CD4-positive, CD25-positive, alpha-beta regulatory T cell (primary cell): ENCODE measurements at places on chromosomes 12 and 14.

GRCh38 chr14:51357250-51357649 lies 117.2 kb downstream of the TMX1 start:
- no peak for DNase-seq

DNA sequence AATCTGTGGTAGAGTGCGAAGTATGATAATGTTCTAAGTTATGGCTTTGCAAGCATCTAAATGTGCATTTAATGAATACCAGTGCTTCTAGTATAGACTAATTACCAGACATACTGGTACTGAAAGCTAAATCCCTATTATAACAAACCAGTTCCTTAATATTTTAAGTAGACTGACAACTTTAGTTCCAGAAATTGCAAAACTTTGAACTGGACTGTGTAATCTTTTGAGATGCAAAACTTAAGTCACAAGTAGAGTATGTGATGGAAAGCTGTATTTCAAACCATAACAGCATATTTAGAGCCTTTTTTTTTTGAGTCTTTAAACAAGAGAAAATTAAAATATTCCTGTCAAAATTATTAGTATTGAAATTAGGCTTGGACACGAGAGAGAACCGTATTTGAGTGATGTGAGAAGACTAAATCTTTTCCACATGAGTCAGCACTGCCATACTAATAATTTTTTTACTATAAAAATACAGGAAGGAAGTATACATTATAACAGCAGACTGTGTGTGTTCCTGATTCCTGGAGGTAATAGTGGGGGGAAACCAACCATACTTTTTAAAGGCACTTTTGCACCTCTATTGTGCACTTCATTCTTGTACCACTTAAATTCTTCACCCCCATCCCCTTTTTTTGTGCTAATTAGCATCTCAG lies 45.5 kb downstream of the PPM1A start:
- no peak for DNase-seq

DNA sequence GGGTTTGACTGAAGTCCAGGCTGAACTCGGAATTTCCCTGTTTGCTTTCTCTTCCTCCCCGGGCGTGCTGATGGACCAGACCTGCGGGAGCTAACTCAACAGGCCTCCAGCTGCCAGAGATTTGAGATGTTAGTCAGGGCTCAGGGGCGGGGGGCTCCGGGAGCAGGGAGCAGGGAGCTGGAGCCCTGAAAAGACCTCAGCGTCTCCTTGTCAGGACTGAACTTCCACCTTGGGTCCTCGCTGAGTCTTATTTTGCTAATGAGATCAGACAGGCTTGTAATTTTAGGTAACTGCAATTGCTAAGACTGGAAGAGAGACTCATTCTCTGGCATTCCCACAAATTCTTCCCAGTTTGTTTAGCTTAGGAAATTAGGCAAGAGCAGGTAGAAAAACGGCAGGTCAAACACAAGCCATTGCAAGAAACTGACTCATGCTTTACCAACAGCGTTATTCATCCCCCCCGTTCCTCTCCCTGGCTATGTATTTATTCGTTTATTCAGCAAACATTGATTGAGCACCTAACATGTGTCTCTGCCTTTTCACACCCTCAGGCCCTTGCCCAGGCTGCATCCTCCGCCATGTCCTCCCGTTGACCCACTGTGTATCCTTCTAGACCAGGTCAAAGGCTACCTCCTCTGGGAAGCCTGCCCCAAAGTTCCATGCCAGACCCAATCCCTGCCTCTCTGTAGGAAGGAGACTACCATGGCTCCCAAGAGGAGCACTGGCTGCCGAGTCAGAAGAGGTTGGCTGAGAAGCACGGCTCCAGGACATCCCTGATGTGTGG lies 80.4 kb upstream of the DIO3 start:
- no peak for DNase-seq

DNA sequence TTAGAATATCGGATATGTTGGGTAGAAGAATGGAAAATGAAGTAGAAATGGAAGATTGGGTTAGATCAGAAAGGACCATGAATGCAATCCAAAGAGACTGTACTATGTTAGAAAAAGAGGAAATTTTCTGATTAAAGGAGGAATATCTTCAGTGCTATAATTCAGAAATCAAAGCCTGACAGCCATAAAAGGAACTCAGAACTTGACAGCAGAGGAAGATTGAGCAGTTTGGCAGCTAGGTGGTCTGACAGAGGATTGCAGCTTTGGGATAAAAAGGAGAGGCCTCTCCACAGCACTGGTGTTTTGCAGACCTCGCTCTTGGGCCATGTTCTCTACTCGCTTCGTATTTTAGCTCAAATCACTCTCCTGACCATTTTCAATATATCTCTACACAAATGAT lies 354.8 kb upstream of the SOX5 start:
- no peak for DNase-seq

DNA sequence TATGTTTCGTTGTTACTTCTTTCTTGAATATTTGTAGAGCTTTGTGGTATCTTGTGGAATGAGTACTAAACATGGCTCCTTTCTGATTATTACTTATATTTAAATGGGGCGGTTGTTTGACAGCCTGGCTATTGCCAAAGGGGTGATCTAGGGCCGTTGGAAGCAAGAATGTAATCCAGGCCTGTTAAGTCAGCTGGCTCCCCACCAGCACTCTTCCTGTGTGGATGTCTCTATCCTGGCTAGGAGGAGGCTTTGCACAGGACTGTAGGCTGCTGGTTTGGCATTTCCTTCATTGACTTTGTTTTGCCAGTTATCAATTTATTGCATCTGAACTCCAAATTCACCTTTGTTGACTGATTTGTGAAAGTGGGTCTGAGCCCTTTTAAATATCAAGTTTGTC lies 5.6 kb downstream of the FAM234B start:
- DNase-seq: no peak
